ENCODE measurements at places on chromosomes 7 and 10.

DNA sequence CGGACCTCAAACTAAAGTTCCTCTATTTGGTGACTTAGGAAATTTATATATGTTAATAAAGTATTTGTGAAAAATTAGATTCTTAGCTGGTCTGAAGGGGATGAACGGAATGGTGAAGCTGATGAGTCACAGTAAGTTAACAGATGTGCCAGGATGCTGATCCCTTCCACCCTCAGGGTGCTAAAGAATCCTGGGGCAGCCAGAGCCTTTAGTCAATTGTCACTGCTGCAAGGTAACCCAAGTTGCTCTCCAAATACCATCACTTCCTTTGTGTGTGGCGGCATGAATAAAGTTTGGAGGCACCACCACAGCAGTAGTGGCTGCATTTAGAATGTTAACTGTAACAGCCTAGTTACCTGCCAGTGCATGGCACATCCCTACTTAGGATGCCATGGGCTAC lies 222.6 kb upstream of the PPP1R3A start:
- DNase-seq, result no peak

- no peak for DNase-seq
Measured at GRCh38 chr7:42734568-42734967, 177.3 kb downstream of the C7orf25 start.

GRCh38 chr10:48302515-48303476 lies 3.7 kb upstream of the MAPK8 start:
- no peak for DNase-seq

- no peak for DNase-seq
Measured at GRCh38 chr10:6187278-6187677, 15.5 kb upstream of the PFKFB3 start.

DNA sequence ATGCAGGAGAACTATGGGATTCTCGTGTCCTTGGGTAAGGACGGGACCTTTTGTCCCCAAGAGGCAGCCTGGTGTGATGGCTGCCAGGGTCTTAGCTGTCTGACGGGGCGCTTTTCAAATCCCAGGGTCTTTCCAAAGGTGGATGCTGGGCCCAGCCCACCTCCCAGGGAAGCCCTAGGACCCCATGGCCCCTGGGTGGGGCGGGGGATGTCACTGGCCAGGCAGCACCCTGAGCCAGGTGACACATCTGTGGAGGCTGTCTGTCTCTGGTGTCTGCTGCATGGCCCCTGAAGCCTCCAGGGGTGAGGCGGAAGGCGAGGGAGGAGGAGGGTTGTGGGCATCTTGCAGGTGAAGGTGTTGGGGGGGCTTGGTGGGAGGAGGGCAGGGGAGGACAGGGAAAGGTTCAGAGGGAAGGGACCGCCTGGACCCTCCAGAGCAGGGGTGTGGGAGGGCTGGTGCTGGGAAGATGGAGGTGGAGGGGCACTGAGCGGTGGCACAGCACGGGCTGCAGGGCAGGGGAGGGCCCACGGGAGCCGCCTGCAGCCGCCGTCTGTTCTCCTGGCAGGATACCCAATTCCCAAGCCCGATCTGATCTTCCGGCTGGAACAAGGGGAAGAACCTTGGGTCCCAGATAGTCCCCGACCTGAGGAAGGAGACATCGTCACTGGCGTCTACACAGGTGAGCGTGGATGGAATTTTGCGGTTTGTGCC lies 7.0 kb downstream of the ZNF316 start:
- DNase-seq, result no peak

GRCh38 chr7:909358-910329 lies 33.3 kb downstream of the GET4 start:
- DNase-seq, result no peak

GRCh38 chr10:124949543-124949942 lies 7.6 kb downstream of the ZRANB1 start:
- DNase-seq, result no peak

GRCh38 chr7:781936-782529 lies 50.2 kb upstream of the SUN1 start:
- DNase-seq, result no peak

GRCh38 chr10:2165771-2166460 lies 428.6 kb upstream of the ADARB2 start:
- DNase-seq, result no peak

DNA sequence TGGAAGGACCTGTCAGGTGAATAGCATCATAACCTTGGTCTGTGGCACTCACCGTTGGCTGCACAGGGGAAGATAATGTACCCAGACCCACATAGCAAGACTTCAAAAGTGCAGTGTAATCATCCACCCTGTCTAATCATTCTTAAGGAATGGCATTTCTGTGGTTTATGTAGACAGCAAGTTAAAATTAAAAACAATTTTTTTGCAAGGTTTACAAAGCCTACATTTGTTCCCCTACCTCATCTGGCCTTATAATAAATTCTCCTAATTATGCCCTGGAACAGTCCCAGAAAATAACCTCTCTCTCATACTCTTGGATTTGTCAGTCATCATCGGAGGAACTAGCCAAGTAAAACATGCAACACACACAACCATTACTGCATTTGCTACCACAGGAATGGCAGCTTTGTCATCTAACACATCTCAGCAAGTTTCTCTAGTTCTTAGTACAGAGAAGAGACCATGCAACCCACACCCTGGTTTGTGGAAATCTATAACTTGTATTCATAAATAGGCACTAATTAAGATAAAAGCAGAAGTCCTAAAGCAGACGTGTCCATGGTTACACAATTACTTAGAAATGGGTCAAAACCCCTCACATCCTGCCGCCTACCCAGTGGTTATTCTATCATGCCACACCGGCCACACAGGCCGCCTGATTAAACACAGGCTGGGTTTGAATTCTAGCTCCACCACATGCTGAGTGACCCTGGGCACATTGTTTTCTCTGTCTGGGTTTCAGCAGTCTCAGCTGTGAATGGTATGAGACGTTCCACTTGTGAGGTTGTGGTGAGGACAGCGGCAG lies 19.1 kb downstream of the ABLIM1 start:
- no peak for DNase-seq

DNA sequence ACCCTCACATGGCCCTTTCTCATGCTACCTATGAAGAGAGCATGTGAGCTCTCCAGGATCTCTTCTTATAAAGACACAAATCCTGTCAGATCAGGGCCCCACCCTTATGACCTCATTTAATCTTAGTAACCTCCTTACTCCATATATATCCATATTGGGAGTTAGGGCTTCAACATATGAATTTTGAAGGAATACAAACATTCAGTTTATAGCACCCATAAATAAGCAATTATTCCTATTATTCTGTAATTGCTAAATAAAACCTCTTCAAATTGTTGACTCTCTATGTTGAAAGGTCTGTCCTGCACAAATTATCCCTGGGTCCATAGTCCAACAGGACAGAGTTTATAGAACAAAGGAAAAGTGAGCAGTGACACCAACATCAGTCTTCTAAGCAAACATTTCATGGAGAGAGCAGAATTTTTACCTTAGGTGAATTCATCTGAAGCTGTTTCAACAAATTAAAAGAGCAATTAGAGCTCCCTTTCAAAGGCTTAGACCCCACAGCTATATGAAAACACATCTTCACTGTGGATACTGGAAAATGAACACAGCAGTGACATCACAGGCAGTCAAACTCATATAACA lies 12.2 kb downstream of the DOCK4 start:
- no peak for DNase-seq
